ENCODE measurements at places on chromosomes 6 and 20.

DNA sequence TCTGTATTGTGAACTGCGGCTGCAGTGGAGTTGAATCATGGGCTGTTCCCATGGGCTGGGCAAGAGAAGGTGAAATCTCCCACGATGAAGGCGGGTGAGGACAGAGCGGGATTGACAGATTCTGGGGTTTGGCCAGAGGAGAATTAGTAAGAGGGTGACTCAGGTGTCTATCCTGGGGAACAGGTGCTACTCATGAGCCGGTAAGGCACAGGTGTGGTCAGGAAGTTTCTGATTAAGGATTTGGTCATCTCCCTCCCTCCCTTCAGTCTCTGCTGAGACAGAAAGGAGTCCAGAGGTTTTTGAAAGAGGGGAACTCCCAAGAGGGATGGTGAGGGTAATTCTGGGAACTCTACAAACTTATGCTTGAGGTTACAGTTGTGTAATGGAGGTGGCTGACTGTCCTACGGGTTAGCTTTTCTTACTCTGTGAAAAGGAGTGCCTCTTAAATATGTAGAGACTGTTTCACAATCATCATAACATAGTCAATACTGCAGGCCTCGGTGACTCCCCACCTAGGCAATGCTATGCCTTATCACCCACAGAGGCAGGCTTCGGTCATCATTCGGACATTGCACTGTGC is 31.5 kb downstream of the SERPINB1 start:
- no peak for DNase-seq

GRCh38 chr6:25017486-25017885 is 81.7 kb upstream of the RIPOR2 start:
- DNase-seq = no peak

- no peak for DNase-seq
Observed at GRCh38 chr6:50820869-50821264, 2.2 kb downstream of the TFAP2B start.

DNA sequence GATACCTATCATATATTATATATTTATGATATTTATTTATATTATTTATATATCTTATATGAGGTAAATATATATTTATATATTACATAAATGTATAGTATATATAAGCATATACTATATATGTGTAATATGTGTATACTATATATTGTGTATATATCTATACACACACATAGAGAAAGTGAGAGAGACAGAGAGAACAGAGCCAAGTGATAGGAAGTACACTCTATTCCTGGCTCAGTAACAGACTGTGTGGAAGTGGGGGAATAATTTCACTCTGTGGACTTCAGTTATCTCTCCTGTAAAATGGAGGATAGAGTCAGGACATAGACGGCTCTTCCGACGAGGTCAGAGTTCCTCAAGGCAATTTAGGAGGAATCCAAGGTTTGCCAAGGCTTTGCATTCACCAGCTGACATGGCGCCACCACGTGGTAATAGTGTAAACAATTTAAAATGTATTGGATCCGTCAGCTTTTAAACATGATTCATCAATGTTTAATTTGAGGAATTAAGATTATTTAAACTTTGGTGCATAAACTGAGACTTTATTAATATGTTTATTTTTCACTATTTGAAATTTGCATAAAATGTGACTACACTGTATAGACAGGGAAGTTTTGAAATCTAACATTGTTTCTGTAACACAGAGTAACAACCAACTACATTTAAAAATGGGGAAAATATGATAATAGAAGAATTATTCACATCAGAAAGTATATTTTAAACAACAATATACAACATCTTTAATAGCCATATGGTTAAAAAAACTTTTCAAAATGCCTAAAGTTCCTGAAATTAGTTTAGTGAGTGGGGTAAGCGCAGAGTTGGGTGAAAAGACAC is 75.4 kb upstream of the TMEM244 start:
- peak; percentile 14 for DNase-seq

- DNase-seq = no peak
Observed at GRCh38 chr6:80339421-80339820, 232.9 kb downstream of the BCKDHB start.

- no peak for DNase-seq
Observed at GRCh38 chr6:29232725-29233124, 62.0 kb downstream of the OR2J2 start.

DNA sequence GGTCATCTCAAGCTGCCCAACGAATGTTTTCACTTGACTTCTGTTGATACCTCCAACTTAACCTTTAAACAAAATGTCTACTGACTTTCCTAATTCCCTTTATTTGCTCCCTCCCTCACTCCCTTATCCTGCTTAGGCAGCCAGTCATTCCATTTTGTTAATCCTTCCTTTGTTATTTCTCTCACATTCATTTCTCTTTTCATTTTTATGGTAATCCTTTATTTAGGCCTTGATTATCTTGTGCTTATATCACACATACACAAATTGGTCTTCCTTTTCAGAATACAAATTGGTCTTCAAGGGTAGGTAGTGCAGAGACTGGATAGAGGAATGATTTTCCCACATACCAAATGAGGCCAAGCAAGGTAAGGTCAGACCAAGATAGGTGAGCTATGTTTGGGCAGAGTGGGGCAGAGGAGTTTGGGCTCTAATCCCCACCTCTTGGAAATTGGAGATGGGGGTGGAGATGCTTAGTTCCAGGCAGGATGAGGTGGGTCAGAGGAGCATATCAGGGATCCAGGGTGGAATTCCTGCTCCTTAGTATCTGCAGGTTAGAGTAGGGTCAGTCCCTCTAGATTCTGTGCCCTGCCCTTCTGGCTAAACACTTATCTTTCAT is 2.0 kb upstream of the SPACA1 start:
- no peak for DNase-seq

DNA sequence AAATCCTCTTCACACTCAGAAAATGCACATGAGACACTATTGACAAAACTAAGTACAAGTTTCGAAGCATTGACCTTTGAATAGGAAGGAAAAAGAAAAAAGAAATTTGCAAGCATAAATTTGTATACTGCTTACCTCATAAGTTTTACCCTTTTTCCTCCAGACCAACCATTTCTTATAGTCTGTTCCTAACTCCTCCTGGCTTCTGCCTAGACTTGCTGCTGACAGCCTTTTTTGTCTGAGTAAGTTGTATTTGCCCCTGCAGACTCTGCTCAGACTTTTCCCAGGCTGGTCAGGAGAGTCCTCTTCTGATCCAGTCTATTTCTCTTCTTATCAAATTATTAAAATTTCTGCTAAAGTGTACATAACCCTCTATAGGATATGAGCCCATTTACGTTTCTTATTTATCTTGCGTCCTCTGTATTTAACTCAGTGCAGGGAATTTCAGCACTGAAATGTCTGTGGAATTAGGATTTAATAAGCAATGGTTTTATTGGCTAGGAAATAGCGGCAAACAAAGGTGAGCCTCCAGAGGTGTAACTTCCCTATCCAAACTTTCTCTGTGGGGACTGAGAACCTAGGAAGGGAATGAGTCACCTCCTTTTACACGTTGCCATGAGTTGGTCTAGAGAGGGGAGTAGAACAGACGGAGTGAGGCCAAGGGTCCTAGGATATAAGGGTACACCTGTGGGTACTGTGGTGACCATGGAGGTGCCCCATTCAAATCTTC is 207.1 kb upstream of the MARCKS start:
- DNase-seq = no peak

DNA sequence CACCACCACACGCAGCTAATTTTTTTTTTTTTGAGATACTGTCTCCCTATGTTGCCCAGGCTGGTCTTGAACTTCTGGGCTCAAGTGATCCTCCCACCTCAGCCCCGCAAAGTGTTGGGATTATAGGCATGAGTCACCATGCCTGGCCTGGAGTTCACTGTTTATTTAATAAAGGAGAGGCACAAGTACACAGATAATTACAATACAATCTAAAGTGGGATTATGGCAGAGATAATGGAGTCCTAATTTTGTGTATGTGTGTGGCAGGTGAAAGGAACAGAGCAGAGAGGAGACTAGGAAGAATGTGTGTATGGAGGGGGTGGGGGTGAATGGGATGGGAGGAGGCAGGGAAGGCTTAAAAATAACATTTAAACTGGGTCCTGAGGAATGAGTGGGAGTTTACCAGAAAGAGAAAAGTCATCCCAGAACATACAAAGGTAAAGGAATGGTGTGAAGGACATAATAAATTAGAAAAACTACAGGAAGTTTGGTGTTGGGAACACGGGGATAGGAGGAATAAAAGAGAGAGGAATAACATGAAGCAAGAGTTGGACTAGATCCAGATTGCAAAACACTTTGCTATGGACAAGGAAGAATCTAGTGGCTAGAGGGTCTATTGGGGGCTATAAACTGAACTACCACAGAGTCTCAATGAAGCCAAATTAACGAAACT is 4.4 kb downstream of the NCOA5 start:
- no peak for DNase-seq

DNA sequence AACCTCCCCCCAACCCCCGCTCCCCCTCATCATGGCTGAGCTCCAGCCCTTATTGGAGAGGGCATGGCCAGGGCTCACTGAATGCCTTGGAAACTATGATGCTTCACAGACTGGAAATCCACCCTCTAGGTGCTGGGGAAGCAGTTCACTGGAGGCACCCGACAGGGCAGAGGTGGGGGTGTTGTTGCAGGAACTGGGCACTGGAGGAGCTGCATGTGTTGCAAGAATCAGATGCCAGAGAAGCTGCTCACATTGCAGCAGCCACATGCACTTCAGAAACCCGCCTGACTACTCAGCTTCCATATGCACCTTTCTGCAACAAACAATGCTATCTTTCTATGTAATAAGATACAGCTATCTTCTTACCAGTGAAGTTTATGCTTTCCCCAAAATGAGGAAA is 7.9 kb upstream of the TBPL1 start:
- no peak for DNase-seq

DNA sequence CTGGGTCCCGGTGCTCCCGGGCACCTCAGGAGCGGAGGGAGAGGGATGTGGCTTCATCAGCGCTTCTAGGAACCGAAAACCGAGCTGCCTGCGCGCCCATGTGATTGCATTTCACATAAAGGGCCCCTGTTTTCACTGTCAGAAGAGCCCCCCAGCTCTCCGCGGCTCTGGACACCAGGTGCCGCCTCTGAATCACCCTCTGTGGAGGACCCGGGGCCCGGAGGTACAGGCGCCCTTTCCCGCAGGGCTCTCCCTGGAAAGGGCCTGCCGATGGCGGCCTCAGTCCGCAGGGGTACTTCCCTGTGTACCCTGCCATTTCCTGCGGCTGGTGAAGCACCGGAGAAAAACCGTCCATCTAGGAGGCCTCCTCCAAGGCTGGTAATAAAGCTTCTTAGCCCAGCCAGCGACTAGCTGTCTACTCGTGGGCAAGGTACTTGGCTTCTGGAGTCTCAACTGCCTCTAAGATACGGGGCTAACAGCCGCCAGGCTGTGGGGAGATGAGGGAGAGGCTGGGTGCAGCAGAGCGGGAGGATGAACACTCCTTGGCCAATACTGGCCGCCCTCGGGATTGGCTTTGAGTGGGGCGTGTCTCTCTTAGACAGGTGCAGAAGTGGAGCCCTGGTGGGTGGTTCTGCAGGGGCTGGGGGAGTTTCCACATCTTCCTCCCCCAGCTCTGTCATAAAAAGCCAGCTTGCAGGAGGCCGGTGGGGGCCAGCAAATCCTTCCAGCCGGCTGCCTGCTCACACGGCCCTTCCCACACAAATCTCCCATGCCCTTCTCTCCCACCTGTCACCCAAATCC is 1.6 kb downstream of the PPP1R16B start:
- DNase-seq = peak; percentile 50

GRCh38 chr20:62550087-62550632 is 74.4 kb upstream of the GATA5 start:
- no peak for DNase-seq

DNA sequence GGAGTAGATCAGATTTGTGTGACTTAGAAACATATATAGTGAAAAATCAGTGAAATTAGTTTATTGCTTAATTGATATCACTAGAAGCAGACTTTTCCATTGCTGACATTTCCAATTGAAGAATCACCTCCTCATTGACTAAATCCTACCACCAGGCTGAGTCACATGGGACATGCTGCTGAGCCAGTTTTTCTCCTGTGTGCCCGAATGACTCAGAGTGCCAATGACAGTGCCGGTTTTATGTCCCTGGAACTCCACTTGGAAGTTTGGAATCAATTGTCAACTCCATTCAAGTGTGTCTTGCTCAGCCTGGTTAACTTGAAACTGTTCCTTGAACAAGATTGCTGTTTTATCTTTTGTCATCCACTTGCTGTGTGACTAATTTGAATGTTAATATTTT is 316.1 kb upstream of the PRDM1 start:
- no peak for DNase-seq

DNA sequence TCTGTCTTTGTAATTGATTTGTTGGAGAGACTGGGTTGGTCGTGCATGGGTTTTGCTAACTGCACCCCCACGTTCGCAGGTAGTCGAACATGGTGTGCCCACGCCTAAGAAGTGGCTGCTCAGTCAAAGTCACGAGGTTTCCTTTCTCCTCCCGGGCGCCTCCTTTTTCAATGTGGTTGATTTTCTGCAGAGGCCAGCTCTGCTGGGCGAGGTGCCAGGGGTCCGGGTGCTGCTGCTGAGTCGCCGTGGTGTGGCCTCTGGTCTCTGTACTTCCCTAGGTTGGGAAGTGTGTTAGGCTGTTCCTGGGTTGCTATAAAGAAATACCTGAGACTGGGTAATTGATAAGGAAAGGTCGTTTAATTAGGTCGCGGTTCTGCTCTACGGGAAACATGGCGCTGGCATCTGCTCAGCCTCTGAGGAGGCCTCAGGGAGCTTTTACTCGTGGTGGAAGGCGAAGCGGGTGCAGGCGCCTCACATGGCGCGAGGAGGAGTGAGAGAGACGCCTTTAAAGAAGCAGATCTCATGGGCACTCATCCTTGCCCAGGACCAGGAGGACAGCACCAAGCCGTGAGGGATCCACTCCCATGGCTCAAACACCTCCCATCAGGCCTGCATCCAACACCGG is 14.1 kb downstream of the OSBPL2 start:
- no peak for DNase-seq

- DNase-seq = no peak
Observed at GRCh38 chr6:157368359-157369049, 12.5 kb upstream of the ZDHHC14 start.

- DNase-seq = no peak
Observed at GRCh38 chr6:164812706-164813105, 496.7 kb downstream of the C6orf118 start.

- no peak for DNase-seq
Observed at GRCh38 chr6:226516-227073, 65.7 kb upstream of the DUSP22 start.

Measured in central memory CD4-positive, alpha-beta T cell (primary cell).